Stimulated activated naive CD8-positive, alpha-beta T cell treated with anti-CD3 and anti-CD28 coated beads, Interleukin-15, amount 100 ng/mL, for 72 hours (primary cell): ENCODE measurements at places on chromosomes 2 and 18.
A peak's percentile ranks its signal among the peaks of the same experiment; 100 is the strongest.

DNA sequence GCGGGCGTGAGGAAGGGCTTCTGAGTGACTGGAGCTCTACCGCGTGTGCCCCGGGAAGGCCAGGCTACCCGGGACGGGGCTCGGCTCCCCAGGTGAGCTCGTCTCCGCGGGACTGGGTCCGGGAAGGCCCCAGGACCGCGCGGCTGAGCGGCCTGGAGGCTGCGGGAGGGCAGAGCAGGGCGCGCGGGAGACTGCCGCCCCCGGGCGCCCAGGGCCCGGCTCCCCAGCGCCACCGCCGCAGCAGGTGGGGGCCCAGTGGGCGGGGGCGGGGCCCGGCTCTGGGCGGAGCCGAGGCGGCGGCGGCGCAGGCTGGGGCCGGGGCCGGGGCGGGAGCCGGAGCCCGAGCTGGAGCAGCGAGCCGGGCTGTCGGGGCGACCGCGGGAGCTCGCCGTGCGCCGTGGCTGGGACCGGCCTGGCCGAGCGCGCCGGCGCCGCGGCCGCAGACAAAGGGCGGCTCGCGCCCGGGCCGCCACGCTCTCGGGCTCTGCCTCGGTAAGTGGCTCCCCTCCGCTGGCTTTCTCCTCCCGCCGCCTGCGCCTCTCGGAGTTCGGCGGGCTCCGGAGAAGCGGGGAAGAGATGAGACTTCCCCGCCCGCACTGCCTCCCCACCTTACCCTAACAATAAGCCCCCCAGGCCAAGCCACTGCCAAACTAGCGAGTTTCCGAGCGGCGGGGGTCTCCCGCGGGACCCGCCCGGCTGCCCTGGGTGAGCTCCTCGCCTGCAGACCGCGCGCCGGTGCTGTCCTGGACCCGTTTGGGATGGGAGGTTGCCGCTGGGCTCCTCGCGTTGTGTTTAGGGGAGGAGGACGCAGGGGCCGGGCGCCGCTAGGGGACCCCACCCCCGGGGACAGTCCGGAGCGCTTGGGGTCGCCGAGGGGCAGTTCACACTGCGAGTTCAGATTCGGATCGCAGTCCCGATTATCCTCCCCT lies at the start of gene MAPK4:
Gene MAPK4 (plus strand): TSS at position 336 of the 929 bp plus-strand sequence. CDS start 103,872 bp downstream, outside the sequence.
- no peak for DNase-seq

GRCh38 chr2:16238001-16238761 lies 297.8 kb downstream of the MYCN start:
- no peak for DNase-seq

GRCh38 chr2:137992039-137992646 lies 27.9 kb downstream of the HNMT start:
- DNase-seq = no peak

- DNase-seq = no peak
These were observed 383.6 kb downstream of the PIK3C3 start for GRCh38 chr18:42338683-42339082.

DNA sequence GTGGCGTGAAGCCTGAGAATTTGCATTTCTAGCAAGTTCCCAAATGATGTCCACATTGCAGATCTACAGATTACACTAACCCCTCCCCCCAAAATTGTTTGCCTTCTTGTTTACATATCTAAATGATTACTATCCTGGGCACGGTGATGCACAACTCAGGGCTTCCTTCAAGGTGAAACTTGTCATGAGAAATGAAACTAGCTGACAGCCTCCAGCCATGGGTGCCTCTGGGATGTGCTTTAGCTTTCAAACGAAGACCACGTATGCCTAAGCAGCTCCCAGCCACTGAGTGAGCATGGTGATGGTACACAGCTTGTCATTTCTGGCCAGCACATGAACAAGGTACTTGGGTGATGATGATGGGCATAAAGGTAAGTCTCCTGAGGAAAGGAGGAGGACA lies 464.8 kb upstream of the DDX18 start:
- no peak for DNase-seq

DNA sequence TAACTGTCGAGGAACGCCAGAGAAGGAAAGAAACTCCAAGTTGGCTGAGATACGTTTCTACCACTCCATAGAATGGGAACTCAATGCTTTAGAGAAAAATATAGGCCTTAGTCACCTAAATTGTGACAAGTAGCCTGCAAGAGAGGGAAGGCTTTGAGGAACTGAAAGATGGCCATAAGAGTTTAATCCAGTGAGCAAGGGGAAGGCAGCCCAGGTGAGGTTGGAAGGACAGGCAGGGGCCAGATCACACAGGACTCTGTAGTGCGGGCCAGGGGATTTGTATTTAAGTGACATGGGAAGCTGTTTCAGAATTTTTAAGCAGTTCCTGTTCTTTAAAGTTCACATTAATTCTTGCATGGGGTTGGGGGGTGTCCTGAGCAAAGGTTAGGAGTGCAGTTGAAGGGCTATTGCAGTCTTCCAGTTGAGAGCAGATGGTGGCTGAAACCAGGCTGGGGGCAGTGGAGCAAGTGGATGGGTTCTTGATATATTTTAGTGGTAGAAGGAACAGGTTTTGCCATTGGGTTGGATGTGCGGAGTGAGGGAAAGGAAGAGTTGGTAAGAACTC lies 138.9 kb upstream of the PELI1 start:
- no peak for DNase-seq

DNA sequence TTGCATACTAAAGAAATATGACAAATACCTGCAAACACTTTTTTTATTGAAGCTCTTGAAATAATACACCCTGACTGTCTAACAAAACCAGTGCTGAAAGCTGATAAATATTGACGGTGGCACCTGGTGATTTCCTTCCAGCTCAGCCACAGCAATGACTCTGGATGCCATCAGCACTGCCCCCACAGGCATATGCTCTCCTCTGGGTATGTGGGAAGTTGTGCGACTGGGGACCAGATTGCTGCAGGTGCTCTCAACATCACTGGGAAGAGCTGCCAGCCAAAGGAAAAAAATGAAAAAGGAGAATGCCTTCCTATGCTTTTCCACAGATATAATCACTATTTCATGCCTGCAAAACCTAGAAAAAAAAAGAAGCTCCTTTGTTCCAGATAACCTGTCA lies 141.5 kb downstream of the PIGN start:
- DNase-seq = no peak

DNA sequence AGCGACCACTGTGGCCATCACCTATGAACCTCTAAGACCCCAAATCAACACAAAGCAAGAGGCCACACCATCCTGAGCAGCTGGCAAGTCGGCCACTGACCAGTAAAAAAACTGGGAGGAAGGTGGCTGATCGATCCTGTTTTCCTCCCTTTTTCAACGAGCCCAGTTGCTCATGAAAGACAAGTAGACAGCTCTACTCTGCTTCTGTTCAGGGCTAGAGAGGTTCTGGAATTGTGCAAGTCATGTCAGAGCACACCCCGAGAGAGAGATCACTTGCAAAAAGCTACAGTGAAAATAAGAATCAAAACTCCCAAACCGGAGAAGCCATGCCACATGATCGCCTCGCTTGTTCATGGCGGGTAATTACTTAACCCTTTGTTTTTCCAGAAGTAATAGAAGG lies 34.6 kb downstream of the ZNF516 start:
- DNase-seq = no peak

- DNase-seq = peak; percentile 47
These were observed 20.2 kb downstream of the INPP4A start for GRCh38 chr2:98464772-98465310.

DNA sequence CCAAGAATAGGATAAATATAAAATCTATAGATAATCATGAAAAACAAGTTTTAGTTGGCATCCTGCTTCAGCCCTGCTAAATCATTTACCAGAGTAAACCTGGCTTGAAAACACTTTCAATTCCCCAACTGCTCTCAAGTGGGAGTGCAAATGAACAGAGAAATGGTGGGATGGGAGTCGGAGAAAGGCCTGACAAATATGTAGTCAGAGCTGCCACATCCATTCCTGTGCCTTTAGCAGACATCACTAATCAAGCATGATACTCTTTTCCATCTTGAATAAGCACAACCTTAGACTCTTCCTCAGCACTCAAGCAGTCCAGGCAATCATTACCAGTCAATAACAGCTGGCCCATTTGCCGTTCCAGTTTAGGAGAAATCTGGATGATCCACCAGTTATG lies 101.3 kb downstream of the ANKRD44 start:
- no peak for DNase-seq

DNA sequence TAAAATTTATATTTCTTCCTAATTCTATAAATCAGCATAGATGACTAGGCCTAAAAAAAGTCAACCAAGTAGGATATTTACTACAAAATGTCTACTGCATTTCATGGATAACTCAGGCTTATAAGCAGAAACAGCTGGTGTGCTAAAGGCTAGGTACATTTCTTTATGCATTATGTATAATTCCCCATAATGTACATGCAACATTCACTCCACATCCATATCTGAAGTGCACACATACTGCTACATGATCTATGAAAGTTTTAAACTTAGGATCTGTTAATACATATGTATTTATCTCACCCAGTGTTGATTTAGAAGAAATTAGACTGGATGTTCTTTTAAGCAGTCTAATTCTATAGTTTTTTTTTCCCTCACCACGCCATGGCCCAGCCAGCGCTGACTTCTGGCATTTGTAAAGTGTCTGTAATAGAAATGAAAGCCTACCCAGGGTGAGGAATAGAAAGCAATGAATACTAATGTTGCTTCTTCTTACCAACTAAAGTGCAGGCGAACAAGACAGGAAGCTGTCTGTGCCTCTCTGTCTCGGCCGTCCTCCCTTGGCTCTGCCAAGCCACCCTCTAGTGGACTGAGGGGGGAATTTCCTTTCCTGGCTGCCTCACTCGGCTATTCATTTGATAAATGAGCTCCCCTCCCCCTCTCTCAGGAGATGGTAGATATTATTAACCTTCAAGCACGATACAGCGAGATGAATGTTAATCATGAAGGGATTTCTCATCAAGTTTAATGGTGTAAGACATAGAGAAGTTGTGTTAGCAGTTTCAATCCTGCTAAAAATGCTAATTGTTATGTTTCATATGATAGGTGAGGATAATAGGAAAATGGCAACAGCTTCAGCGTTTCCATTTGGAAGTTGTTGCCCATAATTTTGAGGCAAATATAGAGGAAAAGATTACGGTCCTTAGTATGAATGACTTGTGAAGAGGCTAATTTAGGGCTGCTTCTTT lies 384.5 kb downstream of the MTX2 start:
- DNase-seq = peak; percentile 57

DNA sequence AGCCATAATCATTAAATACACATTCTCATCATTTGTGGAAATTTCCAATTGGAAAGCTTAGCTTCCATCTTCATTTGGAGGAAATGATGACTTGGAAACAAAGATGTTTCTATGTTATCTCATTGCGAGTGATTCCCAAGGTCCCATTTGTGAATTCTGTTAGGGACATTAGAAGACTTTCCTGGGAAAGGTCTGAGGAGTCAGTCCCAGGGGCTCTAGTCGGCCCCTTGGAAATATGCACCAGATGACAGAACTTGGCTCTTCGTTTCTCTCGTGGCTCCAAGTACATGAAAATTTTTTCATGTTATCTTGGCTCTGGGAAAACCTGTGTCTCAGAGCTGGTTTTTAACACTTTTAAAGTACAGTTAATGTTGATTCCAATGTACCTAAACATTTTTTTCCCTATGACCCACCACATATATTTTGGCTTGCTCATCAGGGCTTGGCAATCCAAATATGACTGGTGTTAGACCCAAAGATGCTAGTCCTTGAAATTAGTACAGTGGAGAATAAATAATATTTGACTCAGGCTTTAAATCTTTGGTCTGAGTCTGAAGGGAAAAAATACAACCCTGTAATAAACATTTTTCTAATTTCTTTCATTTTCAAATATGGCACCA lies 15.4 kb upstream of the CAVIN2 start:
- DNase-seq = no peak

GRCh38 chr2:16717477-16717876 lies 51.8 kb upstream of the CYRIA start:
- DNase-seq = no peak

DNA sequence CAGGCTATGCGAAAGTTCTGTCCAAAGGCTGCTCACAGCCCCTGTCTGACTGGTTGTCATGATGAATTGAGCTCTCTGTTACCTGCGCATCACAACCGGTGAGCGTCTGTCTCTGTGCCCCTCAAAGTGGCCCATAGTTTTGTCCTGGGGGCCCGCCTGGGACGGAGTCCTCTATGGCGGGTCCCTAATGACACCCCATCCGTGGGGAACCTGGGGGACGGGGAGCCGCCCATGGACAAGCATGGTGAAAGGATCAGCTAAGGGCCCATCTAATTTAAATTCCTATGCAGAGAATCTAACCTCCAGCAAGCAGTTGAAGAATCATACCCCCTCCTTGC lies 473 bp downstream of the ELMOD3 start:
- DNase-seq = no peak

- DNase-seq = no peak
These were observed 3.5 kb upstream of the EMILIN1 start for GRCh38 chr2:27074738-27075565.

DNA sequence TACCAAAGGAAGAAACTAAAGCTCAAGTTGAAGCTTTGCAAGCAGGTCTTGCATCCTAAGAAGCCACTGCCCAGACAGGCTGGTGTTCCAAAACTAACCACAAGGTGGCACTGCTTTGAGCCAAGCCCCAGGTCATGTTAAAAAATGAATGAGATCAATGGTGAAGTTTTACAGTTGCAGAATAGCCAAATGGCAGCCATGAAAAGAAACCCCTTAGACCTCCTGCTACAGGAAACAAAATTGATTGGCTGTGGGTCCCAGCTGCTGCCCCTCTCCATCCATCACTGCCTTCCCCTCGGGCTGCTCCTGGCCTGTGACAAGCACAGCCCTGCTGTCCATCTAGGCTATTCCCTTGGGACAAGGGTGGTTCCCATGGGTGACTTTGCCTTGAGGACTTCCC lies 20.7 kb upstream of the MREG start:
- peak; percentile 79 for DNase-seq

GRCh38 chr2:213429516-213429915 lies 145.3 kb downstream of the SPAG16 start:
- no peak for DNase-seq

- DNase-seq = no peak
These were observed 225.4 kb downstream of the TXNL1 start for GRCh38 chr18:56412951-56413350.

DNA sequence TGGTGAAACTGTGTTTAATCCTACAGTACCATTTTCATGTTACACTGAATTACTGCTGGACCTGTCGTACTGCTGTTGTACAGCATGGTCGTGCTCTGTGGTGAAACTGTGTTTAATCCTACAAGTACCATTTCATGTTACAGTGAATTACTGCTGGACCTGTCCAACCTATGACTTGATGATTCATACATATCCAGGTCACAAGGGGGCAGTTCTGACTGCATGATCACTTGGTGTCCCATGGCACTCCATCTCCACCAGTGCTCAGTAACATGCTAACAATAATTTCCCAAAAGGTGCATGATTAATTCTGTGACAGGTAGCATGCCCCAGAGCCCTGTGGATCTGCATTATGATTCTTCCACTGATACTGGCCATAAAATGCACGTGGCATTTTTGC lies 101.6 kb downstream of the ADCYAP1 start:
- DNase-seq = no peak

- no peak for DNase-seq
These were observed 1059.7 kb downstream of the TSN start for GRCh38 chr2:122815120-122815519.

- no peak for DNase-seq
These were observed 42.9 kb downstream of the TMEM37 start for GRCh38 chr2:119474371-119475224.

- no peak for DNase-seq
These were observed 167.0 kb upstream of the RPRM start for GRCh38 chr2:153645599-153645998.

- DNase-seq = no peak
These were observed 68.4 kb upstream of the PPP1CB start for GRCh38 chr2:28683100-28683706.
